MV-4-11 (cell line): ENCODE measurements at places on chromosomes 2 and 18.
A peak's percentile ranks its signal among the peaks of the same experiment; 100 is the strongest.

- no peak for DNase-seq
These were observed 158.2 kb downstream of the LCLAT1 start for GRCh38 chr2:30605197-30605596.

- no peak for DNase-seq
These were observed 41.1 kb downstream of the STK17B start for GRCh38 chr2:196130039-196130825.

GRCh38 chr2:241592126-241592845, 33.7 kb downstream of the BOK start:
- no peak for DNase-seq

GRCh38 chr2:221309892-221310583, 262.1 kb downstream of the EPHA4 start:
- DNase-seq, result no peak

- peak; percentile 57 for DNase-seq
These were observed 297.5 kb downstream of the PIEZO2 start for GRCh38 chr18:10851824-10852319.

DNA sequence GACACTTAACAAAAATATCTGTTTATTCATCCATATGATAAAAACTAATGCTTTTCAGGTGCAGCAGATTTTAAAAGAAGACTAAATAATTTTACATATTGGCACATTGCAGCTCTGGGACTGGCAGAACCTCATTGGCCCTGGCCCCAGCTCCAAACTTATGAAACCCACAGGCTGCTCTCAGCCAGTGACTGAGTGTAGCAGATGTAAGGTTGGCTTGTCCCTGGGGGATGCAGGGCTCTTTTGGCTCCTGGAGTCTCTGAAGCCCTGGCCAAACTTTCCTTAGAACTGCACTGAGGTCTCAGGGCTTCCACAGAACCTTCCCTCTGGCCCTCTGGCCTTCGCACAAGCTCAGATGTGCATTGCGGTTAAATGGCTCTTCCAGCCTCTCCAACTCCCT, 725.0 kb upstream of the SOX11 start:
- DNase-seq, result no peak

DNA sequence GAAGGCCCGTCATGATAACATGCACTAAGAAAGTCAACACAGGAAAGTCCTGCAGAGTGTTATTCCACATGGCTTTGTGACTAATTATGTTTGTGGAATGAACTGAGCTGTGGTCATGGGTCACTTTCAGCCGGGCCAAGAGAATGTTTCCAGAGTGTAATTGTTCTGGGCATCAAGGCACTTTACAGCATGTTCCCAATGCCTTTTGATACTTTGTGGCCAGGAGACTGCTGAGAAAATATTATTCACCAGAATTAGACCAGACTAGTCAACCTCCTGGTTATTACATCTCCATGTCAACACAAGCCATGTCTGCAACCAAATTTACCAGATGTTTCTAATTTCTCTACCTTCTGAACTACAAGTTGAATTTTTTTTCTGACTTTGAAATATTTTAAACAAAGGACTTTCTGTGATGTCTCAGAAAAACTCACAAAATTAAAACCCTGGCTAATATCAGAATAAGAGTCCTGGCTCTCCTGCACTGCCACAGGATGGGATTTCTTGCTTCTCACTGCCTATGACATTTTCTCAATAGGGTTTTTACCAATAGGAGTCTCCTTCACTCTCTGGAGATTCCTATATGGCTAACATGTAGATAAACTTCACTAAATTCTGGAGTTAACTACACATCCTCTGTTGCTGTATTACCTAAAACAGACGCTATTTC, 90.6 kb upstream of the WDR75 start:
- DNase-seq, result no peak

DNA sequence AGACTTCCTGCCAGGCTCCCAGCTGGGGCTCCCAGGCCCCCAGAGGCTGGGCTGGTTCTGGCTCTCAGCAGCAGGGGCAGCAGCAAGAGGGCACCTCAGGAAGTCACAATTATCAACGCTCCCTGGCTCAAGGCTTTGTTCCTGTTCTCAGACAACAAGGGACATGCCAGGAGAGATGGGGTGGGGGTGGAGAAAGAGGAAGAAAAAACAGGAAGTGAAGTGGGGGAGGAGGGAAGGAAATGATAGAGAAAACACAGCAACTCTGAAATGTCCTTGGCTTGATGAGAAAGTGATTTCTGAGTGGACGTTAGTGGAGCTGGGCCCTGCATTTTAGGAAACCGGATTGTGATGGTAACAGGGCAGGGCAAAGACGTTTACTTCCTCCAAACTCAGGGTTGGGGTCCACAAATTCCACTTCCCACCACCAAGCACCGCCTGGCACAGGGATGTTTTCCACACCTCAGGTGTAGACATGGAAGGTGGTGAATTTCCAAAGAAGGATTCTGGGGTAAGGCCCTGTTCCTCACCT, 40.4 kb downstream of the CYRIA start:
- peak; percentile 94 for DNase-seq

DNA sequence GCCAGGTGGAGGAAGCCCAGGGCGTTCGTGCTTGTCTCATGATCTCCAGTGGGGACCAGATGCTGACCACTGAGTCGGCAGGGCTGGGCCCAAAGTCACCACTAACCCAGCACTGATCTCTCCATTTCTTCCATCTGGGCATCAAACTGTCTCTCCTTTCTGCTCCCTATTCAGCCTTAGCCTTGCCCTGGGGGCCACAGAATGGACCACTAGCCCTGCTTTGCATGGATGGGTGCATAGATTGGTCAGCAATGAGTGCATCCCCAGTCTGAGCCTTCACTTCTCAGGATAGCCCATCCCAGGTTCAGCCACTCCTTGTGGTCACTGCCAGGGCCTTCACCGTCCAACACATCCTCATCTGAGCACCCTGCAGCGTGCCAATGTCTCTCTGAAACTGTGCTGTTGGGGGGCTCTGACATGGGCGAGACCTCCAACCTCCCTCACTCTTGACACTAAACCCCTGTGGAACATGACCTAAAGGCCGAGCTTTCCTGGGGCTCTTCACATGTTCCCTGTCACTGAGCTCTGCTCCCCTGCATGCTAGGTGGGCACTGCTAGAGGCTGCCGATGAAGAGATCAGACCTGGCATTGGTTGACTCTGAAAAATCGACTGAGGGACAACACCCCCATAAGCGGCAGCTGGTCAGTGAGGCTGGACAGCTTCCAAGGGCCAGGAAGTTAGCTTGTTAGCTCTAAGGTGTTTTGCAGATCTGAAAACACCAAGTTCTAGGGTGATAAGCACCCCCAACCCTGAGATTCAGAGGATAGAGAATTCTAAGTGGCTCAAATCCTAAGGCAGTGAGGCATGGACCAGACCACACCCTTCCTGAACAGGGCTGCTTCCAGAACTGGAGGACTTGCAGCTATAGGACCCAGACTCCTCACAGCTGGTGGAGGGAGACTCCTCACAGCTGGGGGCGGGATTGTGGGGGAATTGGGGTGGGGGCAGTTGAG, 61.7 kb downstream of the HS1BP3 start:
- no peak for DNase-seq

DNA sequence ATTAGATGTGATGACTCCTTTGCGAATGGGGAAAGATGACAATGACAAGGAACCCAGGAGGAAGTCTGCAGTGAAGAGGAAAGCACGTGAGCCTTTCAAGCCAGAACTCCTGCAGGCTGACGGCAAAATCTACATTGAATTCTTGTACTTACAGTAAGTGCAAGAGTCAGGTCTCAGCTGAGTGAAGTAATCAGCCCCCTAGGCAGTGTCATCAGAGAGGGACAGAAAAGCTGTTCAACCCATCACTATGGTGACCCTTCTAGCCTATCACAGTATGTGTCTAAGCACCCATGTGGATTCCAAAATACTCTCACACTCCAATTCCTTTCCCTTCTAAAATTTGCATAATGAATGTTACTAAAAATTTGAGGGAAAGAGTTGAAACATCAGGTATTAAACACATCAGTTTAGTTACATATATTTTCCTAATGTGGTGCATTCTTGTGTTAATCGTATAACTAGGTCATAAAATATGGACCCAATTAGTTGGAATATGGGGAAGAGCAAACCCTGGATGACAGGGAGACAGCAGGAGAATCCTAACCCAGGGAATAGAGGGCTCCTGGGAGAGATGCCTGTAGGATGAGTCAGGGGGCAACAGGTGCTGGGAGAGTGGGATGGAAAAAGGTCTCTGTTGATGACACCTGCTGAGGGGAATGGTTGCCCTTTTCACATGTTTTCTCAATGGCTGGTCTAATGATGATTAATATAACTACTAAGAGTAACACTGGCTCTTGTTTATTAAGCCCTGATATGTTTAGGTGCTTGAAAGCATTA, 39.5 kb downstream of the VWC2L start:
- DNase-seq, result no peak

DNA sequence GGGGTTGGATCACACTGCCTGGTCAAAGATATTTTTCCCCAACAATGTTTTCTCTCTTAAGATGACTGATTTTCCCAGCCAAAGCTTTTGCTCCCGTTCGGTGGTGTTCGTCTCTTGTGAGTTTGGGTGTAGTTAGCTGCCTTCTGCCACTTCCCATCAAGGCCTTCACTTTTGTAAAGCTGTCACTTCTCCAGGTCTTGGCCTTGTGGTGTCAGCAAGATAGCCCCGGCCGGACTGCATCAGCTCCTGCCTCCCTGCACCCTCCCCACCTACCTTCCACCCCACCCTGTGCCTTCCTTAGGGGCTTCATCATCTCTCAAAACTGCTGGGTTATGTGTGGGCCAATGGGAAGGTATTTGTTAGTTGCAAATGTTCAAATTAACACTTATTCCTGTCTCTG, 228.9 kb downstream of the BCL11A start:
- no peak for DNase-seq

GRCh38 chr2:38149531-38149930, 73.6 kb upstream of the CYP1B1 start:
- no peak for DNase-seq

DNA sequence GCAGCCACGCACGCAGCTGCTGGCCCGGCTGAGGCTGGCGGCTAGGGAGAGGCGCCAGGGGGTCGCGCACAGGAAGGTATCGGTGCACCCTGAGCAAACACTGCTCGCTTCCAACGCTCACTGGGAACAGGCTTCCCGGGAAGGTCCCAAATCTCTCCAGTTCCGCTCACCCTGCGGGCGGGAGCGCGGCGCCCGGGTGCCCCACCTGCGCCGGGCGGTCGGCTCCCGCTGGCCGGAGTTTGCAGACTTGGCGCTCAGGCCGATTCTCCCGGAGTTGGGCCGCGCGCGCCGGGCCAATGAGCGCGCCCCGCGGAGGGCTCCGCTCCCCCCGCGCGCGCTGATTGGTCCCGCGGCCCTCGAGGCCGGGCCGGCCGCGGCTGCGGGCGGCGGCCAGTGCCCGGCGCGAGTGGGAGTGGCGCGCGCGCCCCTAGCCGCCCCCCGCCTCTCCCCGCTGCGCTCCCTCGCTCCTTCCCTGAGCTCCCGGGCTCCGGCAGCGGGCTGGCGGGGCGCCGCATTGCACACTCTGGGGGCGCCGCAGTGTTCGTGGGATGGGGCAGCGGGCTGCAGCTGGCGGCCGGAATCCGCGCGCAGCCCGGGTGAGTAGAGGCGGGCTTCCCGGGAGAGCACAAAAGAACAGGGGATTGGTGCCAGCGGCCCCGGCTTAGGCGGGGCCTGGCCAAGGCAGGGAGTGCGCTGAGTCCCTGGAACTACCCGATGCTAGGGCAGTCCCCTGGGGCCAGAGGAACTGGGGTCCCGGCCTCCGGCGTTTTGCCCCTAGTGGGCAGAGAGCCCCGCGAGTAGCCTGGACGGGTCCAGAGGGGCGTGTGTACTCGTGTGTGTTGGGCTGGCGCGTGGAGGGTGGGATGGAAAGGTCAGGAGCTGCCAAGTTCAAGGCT, at the start of gene LYPD6:
TSS of gene LYPD6 (plus strand) at position 461 of the 896 bp plus-strand sequence. CDS start 107,122 bp downstream, outside the sequence.
- DNase-seq, result no peak

GRCh38 chr2:137813176-137813575, 151.1 kb upstream of the HNMT start:
- no peak for DNase-seq
